ENCODE measurements at places on chromosomes 3 and 15. TPM values are rescaled to one million over a fixed set of nuclear protein-coding genes. Genes with fewer than 3 reads are reported as not detected.
A peak's percentile ranks its signal among the peaks of the same experiment; 100 is the strongest.

DNA sequence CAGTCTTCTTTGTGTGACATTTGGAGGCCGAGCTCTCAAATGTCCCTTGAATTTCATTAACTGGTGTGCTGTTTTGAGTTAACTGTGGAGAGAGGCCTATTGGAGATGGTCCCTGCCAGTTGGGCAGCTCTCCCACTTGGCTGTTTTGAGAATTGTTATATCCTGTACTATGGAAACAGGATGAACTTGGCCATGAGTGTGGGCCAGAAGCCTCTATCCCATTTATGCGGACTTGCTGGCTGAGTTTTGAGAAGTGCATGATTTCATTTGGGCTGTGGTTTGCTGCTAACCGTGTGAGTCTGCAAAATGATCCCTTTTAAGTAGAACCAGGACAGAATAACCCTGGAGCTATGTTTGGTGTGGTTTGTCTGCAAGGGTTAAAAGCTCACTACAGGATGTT is 366.0 kb downstream of the PTPRG start:
- DNase-seq: peak; percentile 79

GRCh38 chr3:120448756-120449155 is 2.0 kb downstream of the FSTL1 start:
- DNase-seq: no peak

DNA sequence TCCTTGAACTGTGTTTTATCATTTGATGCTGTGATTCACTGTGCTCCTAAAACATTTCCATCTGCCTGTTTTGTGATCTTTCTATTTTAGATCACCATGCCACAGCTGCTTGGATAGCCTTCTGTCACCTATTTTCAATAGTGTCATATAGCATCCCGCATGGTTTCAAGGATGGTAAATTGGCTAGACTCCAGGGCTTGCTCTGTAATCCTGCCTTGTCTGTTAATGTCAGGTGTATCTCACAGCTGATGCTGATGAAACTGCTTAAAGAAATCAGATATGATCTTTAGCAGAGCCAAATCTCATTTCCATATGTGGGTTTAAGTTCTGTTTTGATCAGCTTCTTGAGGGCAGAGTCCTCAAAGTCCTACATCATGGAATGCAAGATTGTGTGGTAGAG is 182.2 kb downstream of the UBE2E2 start:
- DNase-seq: peak; percentile 27

DNA sequence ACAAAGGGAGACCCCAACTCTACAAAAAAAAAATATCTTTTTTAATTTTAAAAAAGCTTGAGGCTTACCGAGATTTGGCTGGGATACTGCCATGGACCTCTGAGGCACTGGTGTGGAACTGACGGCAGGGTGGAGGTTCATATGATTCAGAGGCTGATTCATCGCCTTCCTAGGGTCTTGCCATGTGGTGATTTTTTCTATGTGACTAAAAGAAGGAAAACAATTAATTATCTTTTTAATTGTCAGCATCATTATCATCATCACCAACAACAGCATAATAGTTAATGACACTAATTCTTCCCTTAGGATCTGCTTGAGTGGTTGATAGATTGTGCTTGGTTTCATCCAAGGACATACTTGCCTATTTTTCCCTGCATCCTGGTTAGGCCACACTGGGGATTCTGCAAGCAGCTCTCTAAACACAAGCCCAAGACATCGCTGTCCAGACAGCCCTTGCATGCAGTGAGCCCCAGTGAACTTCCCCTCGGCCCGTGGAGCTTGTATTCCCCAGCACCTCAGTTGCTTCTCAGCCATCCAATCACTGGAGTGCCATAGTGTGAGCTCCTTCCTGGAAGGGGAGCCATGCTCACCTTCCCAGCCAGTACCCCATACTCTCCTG is 84.9 kb downstream of the WWTR1 start:
- DNase-seq: no peak

DNA sequence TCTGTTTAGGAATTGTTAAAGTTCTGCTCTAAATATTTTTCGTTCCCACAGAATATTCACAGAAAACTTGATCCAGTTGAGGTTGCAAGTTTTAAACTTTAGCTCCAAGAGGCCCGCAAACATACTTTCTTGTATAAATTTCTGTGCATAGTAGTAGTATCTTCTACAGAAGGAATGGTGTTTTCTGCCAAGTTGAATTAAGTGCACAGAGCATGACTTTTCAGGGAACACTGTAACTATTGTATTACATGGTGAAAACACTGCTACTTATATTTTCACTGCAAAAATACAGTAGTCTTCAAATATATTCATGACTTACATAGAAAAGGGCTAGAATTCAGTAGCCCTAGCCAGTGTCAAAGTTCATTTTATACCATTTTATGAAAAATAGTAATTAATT is 67.0 kb downstream of the SUCNR1 start:
- DNase-seq: no peak

DNA sequence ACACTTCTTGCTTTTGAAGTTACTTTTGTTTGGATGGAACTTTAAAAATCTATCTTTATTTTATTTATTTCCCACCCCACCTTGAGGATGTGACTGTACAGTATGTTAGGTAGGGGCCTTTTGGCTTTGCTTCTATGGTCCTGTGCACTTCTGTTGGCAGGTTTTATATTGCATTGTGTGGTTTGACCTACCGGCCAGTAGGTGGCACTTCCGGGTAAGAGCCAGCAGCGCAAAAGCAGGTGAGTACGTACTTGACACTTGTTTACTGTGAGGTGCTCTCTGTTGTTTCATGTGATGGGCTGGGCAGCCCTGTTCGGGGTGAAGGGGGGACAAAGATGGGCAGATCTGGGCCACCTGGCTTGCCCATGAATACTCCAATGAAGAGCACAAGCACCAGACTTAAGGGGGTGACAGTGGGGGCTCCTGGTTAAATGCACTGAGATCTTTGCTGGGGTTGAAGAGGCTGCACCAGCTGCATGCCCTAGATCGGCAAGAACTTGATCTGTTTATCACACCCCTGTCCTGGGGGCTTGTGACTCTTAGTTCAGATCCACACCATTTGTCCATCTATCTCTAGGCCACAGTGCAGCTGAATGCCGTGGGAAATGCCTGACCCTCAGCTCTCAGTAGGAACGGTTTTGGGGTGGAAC is 131.6 kb downstream of the NLGN1 start:
- no peak for DNase-seq

GRCh38 chr3:108157273-108157672 is 65.0 kb downstream of the IFT57 start:
- no peak for DNase-seq

GRCh38 chr15:43828061-43828657 is 1.4 kb downstream of the WDR76 start:
- peak; percentile 11 for DNase-seq

DNA sequence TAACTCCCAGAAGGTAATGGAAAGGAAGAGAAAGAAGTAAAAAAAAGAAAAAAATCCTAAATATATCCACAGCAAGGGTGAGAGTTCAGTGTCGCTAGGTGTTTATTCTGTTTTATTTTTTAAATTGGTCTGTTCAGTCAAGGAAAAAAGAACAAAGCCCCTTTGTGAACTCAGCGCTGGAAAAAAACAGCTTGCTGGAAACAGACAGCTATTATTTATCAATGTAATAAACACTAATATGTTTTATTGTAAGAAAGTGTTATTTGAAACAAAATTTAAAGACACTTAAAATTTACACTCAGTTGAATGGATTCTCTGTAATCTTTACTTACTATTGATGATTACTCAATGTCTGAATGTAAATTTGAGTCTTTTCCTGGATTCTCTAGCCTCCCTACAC is 32.3 kb upstream of the LEKR1 start:
- no peak for DNase-seq

DNA sequence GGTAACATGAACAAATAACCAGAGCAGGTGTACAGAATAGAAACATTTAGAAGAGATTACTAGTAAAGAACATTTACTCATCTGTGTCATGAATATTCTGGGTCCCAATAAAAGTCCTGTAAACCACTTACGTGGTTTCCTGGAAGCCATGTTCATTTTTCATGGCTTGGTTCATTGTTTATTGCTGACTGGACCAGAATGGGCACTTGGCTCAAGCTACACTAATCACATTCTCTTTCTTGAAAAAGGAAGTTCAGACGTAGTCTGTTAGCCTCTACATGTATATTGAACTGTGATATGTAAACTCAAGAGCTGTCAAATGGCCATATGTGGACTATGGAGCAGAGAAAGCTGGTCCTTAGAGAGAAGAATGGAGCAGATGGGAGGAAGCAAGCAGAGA is 138.3 kb upstream of the FAM3D start:
- DNase-seq: no peak

- DNase-seq: no peak
Measured at GRCh38 chr3:177461765-177462164, 264.5 kb upstream of the TBL1XR1 start.

DNA sequence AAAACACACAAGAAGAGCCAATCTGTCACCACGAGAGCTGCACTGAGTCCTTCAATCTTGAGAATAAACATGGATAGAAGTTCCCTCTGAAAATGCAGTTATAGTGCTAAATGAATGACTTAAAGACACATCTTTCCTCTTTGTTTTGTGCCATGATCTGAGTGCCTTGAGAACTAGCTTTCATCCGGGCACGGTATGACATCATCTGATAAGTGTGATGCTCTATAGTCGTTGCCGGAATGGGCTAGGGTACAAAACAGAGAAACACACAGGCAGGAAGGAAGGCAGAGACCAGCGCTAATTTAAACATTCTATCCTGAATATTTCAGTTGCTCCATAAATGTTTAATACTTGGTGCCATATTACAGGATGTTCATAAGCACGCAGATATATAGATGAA is 146.5 kb downstream of the TNIK start:
- DNase-seq: no peak

GRCh38 chr3:14137445-14137844 is 12.6 kb downstream of the TMEM43 start:
- no peak for DNase-seq

- DNase-seq: no peak
Measured at GRCh38 chr3:13009132-13009945, 63.9 kb downstream of the IQSEC1 start.

- peak; percentile 69 for DNase-seq
Measured at GRCh38 chr3:11582191-11582968, 61.3 kb downstream of the VGLL4 start.

GRCh38 chr3:128330214-128330842 is 136.4 kb downstream of the DNAJB8 start:
- DNase-seq: no peak

GRCh38 chr3:9194509-9195184 is 54.8 kb downstream of the SRGAP3 start:
- DNase-seq: no peak

DNA sequence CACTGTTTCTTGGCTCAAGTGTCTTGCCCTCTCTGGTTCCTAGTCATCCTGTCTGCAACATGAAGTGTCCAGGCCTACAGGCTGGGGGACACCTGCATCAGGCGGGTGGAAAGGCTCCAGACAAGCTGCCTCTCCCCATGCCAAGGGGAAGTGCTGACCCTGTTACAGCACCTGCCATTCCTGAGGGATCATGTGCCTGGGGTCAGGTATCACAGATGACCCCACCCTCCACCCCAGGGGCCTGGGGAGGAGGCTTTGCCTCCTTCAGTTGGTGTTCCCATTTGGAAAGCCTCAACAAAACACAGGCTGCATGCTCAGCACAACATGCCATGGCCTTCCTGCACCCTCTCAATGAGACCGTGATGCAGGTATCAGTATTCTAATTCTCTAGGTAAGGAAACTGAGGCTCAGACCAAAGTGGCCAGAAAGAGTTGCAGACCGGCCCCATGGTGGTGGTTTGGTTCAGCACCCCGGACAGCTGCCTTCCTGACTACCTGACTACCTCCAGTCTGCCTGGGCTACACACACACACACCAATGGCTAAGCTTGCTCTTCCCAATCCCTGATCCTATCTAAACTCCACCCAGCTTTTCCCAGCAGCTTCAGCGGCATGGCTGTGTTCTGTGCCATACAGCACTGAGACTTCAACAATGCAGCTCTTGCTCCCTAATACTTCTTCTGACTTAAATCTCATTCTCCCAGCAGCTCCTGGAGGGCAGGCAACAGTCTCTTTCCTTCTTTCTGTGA is 69.7 kb upstream of the LINGO1 start:
- no peak for DNase-seq

DNA sequence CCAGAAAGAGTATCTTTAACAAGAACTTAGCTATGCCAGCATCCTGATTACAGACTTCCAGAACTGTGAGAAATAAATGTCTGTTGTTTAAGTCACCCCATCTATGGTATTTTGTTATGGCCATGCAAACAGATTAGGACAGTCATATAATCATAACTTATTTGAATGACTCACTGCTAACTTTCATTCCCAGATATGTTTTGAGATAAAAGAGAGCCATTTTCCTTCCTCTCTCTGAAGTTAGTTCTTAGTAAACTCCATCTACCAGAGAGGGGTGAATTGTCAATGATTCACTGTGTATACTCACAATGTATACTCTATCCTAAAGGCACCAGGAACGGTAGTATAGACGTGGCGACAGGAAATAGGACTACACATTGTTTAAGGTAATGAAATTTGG is 179.4 kb upstream of the DPH6 start:
- DNase-seq: no peak

- no peak for DNase-seq
Measured at GRCh38 chr15:43132830-43133429, 456 bp upstream of the TMEM62 start.

DNA sequence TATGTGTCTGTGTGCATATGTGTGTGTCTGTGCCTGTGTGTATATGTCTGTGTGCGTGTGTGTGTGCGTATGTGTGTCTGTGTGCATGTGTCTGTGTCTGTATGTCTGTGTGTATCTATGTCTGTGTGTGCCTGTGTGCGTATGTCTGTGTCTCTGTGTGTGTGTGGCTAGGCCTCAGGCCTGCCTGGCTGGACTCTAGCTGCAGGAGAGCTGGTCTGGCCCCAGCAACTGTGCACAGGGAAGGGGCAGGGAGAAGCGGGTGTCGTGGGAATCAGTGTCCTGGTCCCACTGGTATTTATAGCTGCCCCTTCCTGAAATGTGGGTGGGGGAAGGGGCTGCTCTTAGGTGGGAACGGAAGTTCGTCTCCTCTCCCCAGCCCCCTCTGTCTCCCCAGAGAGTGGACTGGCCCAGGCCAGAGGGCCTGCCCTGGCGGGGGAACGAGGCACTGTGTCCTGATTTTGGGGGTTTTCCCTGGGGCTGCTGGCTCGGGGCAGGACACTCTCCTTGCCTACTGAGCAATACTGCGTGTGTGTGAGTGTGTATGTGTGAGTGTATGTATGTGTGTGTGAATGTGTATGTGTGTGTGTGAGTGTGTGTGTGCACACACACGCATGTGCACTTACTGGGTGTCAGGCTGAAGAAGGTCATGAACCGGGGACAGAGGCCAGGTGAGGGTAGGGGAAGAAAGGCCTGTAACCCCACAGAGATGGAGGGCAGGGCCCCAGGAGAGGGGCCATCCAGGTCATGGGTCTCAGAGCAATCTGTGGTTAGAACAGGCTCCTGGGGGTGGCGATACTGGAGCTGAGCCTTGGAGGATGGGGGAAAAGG is 6.6 kb downstream of the CSPG4 start:
- no peak for DNase-seq

Gene ERICH6
- 0.27 TPM for total RNA-seq

Gene CPEB1
- total RNA-seq: 4.4 TPM

Gene CASR
- total RNA-seq: 0.09 TPM

Gene SYNM
- total RNA-seq: 11.9 TPM

Gene CEP19
- 8.0 TPM for total RNA-seq

Gene HGD
- 0.45 TPM for total RNA-seq

Gene SPATA12
- total RNA-seq: not detected

Gene PLA2G4D
- 0.09 TPM for total RNA-seq

Gene CNTN6
- total RNA-seq: 24.1 TPM

Gene CDHR4
- not detected for total RNA-seq

Gene GOLGA8T
- total RNA-seq: 0.64 TPM

Gene PAK6
- 3.7 TPM for total RNA-seq

Gene SUCNR1
- 0.73 TPM for total RNA-seq

Gene RFT1
- 12.1 TPM for total RNA-seq

Gene DGKG
- 14.9 TPM for total RNA-seq

Measured in cerebellum (tissue), 4 donors.